ENCODE measurements at places on chromosomes 2 and 18.

GRCh38 chr18:58761241-58761969 lies 90.1 kb downstream of the MALT1 start:
- peak; percentile 78 for ATAC-seq

DNA sequence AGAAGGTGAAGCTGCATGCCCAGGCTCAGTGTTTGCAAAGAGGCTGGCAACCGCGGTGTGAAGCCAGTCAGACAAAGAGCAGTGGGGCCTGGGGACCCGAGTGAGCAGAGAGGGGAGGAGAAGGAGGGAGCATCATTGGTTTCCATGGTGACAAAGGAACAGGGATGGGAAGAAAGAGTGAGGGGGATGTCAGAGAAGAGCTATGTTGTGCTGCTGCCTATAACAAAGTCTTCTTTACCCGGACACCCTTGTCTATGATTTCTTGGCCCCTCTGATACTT lies 14.5 kb downstream of the TMEM247 start:
- ATAC-seq, result no peak

DNA sequence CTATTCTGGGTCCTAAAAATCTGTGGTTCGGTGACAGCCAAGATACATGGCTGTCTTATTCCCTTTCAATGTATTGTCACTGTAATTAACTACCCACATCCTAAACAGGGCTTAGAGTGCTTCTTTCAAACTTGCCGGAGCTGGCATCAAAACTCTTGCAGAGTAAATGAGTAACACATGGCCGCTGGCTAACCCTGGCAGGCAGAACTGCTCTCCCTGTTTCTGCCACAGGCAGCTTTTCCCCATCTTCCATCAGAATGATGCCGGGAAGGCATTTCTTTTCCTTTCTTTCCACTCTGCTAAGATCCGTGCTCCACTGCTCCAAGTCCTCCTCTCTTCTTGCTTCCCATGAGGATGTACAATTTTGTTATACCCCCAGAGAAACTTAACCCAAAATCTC lies 54.8 kb upstream of the PTPRM start:
- ATAC-seq, result no peak

- ATAC-seq, result no peak
Observed at GRCh38 chr2:227515742-227516141, 43.8 kb downstream of the AGFG1 start.

- no peak for ATAC-seq
Observed at GRCh38 chr18:23958036-23958435, 56.5 kb upstream of the TTC39C start.

- ATAC-seq, result no peak
Observed at GRCh38 chr2:161245261-161245553, 63.0 kb upstream of the PSMD14 start.

DNA sequence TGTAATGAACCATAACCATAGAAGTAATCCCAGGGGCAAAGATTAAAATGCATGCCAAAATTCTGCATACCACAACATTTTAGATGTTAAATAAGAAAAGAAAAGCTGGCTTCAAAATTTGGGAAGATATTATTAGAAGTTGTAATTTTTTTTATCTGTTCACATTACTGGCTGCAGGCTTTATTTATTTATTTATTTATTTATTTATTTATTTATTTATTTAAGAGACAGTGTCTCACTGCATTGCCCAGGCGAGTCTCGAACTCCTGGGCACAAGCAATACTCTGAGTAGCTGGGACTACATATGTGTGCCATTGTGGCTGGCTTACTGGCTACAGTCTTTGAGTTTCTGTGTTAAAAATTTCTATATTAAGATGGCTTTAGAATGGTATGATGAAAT lies 66.5 kb upstream of the PNPT1 start:
- ATAC-seq, result no peak
